ENCODE measurements at places on chromosomes 3 and 15.

- no peak for DNase-seq
Observed at GRCh38 chr3:118636841-118637240, 397.8 kb downstream of the IGSF11 start.

- no peak for DNase-seq
Observed at GRCh38 chr3:150104564-150104963, 133.9 kb upstream of the PFN2 start.

DNA sequence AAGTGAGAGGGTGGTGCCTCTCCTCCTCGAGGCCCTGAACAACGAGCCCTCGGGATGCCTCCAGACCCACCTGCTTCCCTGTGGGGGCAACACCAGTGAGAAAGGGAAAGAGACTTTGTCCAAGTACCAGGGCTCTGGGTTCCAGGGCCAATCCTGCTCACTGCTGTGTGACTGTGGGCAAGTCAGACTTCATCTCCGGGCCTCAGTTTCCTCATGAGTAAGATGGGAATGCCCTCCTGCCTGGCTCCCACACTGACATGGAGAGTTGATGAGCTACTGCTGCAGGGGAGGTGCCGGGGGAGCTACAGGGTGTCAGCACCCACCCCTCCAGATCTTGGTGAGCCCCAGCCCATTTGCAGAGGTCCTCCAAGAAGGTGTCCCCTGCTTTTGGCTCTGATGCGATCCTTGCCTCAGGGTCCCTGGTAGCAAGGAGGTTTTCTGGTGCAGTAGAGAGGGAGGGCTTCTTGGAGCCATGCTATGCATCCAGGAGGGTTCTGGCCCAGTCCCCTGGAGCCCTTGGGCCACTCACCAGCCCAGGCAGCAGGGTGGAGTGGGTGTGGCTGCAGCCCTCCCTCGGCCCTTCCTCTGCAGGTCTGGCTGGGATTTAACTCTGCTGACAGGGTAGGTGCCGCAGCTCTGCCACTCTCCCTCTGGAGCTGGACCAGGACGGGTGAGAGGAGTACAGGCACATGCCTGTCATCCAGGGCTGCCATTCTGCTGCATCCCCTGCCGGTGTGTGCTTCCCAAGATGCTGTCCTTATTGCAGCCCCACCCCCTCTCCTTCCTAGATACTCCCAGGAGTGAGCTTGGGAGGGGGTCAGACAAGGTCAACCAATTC lies 26.9 kb downstream of the LOXL1 start:
- DNase-seq = no peak

- no peak for DNase-seq
Observed at GRCh38 chr3:164806188-164806587, 272.1 kb downstream of the SI start.

DNA sequence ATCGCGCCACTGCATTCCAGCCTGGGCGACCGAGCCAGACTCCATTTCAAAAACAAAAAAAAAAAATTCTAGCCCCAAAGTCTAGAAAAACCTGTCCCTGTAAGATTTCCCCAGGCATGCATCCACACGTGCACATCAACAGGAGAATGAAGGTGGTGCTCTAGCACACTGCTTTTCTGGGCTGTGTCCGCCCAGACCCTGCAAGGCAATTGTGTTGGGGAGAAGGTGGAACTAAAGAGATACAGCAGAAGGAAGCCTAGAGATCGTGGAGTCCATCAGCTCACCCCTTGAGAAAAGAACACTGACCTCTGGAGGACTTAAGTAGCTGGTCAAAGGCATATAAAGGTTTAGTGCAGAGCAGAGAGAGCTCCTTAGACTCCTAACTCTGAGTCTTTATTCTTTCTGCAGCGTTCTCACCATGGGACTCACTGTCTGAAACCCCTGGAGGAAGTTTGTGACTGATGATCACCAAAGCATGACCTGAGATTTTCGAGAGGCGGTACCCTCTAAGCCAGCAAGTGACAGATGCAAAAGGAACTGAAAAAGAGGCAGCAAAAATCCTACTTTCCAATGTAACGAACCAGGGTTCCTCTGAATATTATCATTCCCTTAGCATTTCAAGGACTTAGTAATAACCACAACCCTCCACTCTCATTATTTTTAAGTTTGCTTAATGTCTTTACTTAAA lies 179.8 kb downstream of the MEX3B start:
- DNase-seq = no peak

- DNase-seq = no peak
Observed at GRCh38 chr3:9079676-9080075, 116.4 kb upstream of the RAD18 start.
